ENCODE measurements at places on chromosomes 13 and 19. TPM values are rescaled to one million over a fixed set of nuclear protein-coding genes. Genes with fewer than 3 reads are reported as not detected.

The CYTH2 gene
- 42.4 TPM for polyA plus RNA-seq

The CEP89 gene
- polyA plus RNA-seq = 12.5 TPM

DNA sequence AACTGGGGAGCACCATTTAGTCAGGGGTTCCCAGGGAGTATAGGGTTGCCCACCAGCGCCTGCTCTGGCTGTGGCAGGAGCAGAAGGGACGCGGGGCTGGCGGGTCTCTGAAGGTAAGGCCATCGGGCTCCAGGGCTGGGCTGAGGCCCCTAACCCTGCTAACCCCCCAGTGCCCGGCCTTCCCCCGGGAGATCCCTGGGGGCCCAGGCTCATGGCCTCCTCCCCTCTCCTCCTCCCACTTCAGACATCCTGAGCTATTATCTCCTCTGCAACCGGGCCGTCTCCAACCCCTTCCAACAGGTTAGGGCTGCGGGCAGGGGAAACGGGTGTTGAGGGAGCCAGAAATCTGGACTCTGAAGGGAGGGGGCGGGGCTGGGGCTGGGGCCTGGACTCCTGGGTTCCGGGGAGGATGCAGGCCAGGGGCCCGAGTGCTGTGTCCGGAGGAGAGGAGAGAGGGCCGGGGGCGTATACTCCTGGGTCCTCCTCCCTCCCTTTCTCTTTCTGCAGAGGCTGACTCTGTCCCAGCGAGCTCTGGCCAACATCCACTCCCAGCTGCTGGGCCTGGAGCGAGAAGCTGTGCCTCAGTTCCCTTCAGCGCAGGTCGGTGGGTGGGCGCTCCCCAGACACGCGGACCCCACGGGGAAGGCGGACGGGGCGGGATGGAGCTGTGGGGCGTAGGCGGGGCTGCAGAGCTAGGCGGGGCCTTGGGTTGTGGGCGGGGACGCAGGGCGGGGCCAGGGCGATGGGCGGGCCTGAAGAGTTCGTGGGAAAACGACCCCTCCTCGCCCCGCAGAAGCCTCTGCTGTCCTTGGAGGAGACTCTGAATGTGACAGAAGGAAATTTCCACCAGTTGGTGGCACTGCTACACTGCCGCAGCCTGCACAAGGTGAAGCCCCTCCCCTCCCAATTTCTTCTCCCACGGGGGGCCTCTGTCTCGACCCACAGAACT is 15.3 kb downstream of the TTYH1 start:
- no peak for DNase-seq

GRCh38 chr13:113528101-113528812 is 37.7 kb upstream of the DCUN1D2 start:
- no peak for DNase-seq

DNA sequence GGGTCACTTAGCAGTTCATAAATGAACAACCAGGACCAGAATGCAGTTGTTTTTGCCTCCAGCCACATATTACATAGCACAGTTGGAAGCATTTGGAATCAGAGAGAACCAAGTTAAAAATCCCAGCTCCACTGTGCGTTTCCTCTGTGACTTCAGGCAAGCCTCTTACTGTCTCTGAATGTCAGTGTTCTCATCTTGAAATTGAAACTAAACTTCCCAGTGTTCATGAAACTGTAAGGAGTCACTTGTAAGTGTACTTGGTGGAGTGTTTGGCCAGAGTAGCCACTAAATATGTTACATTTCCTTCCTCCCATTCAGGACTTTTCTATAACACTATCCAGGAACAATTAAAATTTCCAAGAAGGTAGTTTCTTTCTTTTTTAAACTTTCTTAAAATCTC is 276.8 kb downstream of the KCNRG start:
- no peak for DNase-seq

GRCh38 chr19:46508206-46508605 is 12.5 kb upstream of the PNMA8B start:
- DNase-seq = no peak

GRCh38 chr13:92991692-92992091 is 234.9 kb upstream of the GPC6 start:
- DNase-seq = no peak

Measured in thymus (tissue), 14 donors.